Heart right ventricle (tissue), 16 donors: ENCODE measurements at places on chromosomes 11 and 22. TPM values are rescaled to one million over a fixed set of nuclear protein-coding genes. Genes with fewer than 3 reads are reported as not detected.

GRCh38 chr11:30006876-30007275, 10.0 kb downstream of the KCNA4 start:
- no peak for DNase-seq

The KCTD14 gene
- 0.49 TPM for polyA plus RNA-seq

DNA sequence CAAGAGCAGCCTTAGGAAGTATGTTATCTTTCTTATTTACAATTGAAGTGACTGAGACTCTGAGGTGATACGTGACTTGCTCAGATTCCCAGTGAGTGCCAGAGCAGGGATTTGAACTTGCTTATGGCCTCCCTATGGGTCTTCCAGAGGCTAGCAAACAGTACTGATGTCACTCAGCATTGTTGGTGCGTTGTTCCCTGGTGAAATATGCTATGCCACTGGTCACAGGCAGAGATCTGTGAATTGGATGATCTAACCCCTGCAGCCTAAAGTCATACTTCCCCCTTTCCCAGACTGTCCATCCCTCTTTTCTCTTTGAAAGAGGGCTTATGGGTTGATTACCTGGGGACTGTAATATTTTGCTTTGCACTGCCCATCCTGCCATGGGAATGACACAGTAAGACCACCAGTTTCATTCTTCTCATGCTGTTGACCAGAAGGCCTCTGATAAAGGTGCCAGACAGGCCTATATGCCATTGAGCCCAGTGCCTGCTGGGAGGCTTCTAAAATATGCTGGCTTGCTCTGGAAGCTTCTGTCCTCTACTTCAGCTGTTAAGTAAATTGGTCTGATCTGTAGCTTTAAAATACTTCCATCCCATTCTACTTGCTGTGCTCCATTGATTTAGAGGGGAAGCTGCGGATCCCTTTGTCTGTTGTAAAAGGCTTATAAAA, 152.2 kb upstream of the E2F8 start:
- no peak for DNase-seq

- peak; percentile 63 for DNase-seq
These were observed 1.1 kb upstream of the CD248 start for GRCh38 chr11:66317723-66318599.

DNA sequence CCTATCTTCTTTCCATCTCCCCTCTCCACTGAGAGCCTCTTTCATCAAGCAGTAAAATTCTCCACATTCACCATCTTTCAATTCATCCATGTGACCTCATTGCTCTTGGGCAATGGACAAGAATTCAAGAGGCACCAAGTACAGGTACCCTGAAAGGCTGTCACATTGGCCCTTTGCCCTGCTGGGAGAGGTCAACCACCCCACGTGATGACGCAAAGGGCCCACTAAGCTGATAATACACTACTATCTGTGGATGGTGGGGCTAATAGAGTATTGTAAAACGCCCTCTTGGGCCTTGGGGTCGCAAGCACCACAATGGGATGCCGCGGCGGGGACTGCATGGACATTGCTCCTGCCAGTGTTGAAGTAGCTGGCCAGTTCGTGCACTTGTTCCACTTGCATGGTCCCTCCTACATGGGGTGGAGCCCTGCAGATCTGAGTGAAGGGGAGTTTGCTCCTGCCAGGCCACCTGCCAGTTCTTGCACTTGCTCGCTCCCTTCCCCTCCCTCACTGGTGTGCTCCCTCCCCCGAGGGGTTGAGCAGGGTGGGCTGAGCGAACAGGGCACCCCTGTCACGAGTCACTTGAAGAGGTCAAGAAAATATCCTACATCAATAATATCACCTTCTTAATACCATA, 1578.8 kb upstream of the RAG2 start:
- no peak for DNase-seq

DNA sequence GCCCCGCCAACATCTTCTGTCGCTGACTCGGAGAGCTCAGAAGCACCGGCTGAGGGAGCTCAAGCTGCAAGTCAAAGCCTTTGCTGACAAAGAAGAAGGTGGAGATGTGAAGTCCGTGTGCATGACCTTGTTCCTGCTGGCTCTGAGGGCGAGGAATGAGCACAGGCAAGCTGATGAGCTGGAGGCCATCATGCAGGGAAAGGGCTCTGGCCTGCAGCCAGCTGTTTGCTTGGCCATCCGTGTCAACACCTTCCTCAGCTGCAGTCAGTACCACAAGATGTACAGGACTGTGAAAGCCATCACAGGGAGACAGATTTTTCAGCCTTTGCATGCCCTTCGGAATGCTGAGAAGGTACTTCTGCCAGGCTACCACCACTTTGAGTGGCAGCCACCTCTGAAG, 6.7 kb downstream of the RAG1 start:
- DNase-seq, result no peak

- DNase-seq, result no peak
These were observed 196.4 kb downstream of the IGLL1 start for GRCh38 chr22:23383491-23384361.

The PVALB gene
- polyA plus RNA-seq, result not detected

DNA sequence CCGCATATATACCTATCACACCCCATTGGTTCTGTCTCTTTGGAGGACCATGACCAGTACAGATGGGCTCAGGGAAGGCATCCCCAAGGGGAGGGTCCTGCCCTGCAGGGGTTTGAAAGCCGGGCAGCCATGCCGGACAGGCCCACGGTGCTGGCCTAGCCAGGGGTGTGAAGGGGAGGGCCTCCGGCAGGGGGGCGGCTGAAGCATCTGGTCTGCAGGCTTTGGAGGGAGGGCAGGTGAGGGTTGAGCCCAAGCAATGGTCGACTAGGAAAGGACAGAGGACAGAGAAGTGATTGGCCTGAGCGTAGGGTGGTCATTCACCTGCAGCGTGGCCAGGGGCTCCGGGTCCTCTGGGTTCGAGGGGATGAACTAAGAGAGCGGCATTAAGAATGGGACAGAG, 11.2 kb upstream of the CTSD start:
- peak; percentile 3 for DNase-seq

The PLA2G3 gene
- polyA plus RNA-seq, result 0.01 TPM

DNA sequence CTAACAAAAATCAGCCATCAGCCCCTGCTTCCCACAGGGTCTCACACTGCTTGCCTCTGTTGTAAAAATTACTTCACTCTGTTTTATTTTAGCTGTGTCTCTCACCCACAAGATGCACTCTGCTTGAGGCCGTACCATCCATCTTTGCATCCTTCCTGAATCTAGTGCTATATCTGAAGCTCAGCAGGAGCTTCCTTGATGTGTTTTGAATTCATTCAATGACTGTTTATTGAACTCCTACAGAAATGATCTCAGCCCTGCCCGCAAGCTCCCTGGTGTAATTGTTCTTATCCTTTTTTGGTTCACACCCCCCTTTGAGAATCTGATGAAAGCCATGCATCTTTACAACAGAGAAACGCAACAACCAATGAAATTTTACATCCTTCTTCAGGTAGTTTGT, 310.2 kb upstream of the ZC3H12C start:
- no peak for DNase-seq

DNA sequence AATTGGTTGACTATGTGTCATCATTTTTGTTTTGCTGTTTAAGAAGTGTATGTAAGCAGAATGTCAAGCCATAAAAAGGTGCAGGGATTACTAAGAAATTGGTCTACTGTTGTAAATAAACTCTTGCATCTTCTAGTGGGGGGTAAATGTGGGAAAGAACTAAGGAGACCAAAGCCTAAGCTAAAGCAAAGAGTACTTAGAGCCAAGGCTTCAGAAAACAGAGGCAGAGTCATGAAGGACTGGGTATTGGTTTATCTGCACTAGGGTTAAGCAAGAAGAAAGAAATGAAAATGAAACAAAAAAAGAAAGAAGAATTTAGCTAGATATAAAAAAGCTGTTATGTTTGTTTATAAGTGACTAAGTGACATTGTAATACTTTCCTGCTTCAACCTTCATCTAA, 628.1 kb downstream of the METTL15 start:
- no peak for DNase-seq

DNA sequence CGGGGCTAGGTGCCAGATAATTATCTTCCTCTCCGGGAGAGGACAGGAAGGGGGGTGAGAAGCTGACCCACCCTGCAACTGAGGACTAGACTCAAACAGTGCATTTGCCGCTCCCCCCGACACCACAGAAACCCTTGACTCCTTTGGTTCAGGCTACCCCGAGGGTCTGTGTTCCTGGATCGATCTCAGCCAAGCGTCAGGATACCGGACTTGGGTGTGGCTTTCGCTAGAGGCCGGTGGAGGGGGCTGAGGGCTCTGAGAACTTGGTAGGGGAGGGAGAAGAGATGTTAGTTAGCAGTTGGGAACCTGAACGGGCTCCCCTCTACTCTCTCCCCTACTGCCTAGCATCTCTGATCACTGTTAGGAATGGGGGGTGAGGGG, 840 bp downstream of the SEZ6L start:
- DNase-seq, result no peak

- no peak for DNase-seq
These were observed 1.5 kb upstream of the GRM5 start for GRCh38 chr11:89067264-89067663.

The CRKL gene
- polyA plus RNA-seq, result 19.2 TPM

DNA sequence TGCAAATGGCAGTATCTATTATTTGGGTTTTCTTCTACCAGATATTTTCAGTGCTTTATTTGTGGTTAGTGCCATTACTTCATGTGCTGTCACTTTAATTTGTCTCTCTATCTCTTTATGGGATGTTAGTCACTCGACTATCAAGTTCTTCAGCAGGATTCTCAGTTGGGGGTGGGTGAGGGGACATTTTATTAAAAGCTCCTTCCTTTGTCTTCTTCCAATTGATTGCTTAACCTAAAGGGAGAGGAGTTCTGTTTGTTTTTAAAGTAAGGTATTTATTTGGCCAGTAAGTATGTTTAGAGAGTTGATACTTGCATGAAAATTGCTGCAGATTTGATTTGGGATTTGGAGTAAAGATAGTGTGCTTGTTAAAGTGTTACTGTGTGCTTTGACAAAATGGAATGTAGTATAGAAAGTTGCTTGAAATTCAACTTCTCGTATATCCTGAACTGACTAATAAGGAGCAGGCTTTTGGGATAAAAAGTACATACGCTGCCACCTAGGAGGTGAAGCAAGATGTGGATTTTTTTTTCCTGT, 10.3 kb downstream of the YAP1 start:
- no peak for DNase-seq

The SOX6 gene
- 4.9 TPM for polyA plus RNA-seq

DNA sequence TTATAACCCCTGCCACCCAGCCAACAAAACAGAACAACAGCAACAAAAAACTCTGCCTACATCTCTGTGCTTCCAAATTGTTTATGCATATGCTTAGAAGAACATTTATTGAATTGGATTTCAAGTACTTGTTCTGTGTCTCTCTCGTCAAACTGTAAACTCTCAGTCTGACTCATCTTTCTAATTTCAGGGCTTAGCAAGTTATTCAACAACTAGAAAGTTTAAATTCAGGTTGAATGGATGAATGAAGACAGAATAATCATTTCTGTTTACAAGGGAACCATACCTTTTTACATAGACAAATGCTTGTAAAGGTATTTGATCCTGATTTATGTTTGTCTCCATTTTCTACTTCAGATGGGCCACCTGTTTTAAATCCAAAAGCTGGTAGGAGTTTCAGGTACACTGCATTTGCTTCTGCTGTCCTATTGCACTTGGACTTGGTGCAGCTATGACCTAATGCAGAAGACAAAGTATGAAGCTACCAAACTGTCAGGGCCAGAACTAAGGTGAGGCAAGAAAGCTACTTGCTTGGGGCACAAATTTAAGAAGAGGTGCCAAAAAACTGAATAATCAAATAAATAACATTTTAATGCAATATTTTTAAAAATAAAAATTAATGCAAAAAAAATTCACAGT, 1.6 kb upstream of the FBXO3 start:
- no peak for DNase-seq

The SSH3 gene
- polyA plus RNA-seq, result 7.8 TPM

GRCh38 chr11:32439501-32440210, 4.3 kb upstream of the WT1 start:
- no peak for DNase-seq

- peak; percentile 8 for DNase-seq
These were observed 26.1 kb upstream of the MUC5B start for GRCh38 chr11:1196516-1197391.

The USP2 gene
- 42.0 TPM for polyA plus RNA-seq
